ENCODE measurements at places on chromosomes 7 and 10. TPM values are rescaled to one million over a fixed set of nuclear protein-coding genes. Genes with fewer than 3 reads are reported as not detected.

HOXA7 gene
- 5.8 TPM for total RNA-seq

C10orf53 gene
- total RNA-seq = not detected

DNA sequence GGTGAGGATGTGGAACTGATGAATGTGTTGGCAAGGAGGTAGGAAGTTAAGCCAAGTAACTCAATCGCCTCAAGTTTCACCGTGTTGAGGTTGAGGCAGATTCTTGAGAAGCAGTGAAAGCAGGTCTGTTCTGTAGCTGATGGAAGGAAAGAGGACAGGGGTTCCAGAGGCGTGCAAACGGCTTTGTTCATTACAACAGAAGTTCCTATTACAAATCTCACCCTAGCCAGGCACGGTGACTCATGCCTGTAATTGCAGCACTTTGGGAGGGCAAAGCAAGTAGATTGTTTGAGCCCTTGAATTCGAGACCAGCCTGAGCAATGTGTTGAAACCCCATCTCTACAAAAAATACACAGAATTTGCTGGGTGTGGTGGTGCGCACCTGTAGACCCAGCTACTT lies 36.9 kb upstream of the PTF1A start:
- no peak for DNase-seq

GRCh38 chr10:124003871-124004662 lies 89.3 kb downstream of the CHST15 start:
- no peak for DNase-seq

DNA sequence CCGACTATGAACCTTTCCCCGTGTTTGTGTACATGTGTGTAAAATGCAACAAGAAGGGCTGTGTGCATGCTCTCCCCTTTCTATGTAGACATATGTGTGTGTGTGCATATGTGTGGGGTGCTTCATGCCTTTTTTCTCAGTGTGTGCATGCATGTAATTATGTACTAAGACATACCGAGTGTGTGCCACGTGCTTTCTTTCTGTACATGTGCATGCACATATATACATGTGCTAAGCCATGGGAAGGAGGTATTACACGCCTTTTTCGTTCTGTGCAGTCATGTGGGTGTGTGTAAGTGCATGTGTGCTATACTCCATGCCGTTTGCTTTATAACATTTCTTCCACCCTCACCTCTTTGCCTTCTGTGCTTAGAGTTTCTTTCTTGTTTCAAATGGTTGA lies 544.3 kb downstream of the TNS3 start:
- DNase-seq = no peak

DNA sequence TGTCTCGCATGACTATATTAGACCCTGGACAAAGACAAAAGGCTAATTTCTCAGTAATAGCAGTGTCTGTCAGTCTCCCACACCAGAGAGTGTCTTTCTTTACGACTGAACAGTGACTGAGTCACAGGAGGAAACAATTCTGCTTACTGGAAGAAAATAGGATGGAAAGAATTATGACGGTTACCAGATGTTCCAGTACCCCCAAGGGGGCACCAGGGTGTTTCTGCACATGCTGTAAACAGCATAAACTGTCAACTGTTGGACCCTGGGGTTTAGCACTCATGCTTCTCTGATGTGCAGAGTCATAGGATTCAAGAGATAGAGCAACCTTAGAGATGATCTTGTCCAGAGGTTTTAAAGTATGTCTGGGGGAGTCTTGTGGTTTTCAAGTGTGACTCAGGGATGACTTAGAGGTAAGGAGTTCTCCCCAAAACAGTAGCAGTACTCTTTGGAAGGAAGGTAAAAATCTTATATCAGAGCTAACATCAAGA lies 291.7 kb downstream of the THSD7A start:
- no peak for DNase-seq

- DNase-seq = no peak
These were observed 7.3 kb upstream of the LBX1 start for GRCh38 chr10:101236376-101237080.
